Brain pericyte (primary cell): ENCODE measurements at places on chromosomes 2 and 18.

DNA sequence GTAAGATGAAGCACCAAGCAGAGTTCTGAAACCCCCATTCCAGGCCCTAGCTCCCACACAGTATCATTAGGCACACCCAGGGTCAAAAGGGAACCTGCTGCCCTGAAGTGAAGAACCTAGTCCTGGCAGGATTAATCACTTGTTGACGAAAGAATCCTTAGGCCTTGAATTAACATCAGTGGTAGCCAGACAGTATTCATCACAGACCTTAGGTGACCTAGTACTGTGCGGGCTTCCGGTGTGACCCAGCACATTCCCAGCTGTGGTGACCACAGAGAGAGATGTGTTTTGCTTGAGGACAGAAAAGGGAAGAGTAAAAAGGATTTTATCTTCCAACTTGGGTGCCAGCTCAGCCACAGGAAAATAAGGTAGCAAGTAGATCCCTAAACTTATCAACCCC, 1071.4 kb upstream of the FAM98A start:
- DNase-seq = no peak

DNA sequence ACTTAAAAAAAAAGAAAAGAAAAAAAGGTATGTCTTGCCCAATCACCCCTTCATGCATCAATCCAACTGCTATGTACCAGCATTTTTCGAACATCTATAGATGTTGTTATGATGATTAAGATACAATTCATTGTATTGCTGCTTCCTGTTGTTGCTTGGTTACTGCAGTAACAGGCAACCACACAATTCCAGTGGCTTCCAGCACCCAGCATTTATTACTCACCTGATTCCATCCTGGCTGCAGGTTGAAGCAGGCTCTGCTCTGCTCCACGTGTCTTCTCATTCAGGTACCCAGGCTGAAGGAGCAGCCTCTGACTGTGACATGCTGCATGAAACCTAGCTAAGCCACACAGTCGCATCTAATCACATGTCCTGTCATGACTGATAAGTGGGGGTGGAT, 196.9 kb downstream of the INO80D start:
- DNase-seq = no peak

DNA sequence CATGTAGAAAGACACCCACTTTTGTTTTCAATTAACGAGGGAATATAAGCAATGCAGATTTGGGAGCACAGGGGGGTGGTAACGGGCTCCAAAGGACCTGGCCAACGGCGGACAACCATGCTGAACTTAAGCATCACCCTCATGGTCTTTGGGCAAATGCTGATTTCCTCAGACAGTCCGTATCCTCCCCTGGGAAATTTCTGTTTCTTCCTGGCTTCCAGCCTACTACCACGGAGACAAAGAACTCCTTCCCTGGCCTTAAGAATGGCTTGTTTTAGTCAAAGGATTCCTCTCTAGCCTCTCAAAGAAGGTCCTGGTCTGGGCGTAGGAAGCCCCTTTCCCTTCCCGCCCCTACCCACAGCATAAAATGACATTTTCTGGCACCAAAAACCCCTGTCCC, 34.3 kb downstream of the EN1 start:
- no peak for DNase-seq

DNA sequence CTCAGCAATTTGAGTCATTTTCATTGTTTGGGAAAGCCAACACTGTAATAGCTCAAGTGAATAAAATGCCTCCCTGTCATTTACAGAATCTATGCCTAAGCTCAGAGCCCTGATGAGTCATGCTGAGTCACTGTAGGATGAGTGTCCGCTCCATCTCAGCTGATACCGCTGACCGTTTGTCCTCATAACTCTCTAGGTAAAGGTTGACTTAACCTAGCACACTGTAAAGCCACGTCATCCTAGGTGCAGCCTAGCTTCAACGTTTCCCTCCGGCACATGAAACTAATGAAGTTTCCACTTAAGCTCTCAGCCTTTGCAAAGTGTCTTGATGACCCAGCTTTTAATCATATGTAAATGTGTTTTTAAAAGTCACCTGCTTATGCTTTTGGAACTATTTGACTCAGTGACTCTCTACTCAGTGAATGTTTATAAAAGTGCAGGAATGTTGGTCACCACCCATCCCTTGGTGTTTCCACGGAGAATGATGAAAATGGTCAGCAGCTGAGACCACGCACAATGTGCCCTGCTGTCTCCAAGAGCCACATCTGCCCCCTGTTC, 154.0 kb downstream of the PMAIP1 start:
- peak; percentile 55 for DNase-seq

GRCh38 chr18:50629148-50629631, 69.3 kb downstream of the MAPK4 start:
- DNase-seq = no peak

- DNase-seq = no peak
These were observed 1.0 kb downstream of the MARS2 start for GRCh38 chr2:197705912-197706838.

DNA sequence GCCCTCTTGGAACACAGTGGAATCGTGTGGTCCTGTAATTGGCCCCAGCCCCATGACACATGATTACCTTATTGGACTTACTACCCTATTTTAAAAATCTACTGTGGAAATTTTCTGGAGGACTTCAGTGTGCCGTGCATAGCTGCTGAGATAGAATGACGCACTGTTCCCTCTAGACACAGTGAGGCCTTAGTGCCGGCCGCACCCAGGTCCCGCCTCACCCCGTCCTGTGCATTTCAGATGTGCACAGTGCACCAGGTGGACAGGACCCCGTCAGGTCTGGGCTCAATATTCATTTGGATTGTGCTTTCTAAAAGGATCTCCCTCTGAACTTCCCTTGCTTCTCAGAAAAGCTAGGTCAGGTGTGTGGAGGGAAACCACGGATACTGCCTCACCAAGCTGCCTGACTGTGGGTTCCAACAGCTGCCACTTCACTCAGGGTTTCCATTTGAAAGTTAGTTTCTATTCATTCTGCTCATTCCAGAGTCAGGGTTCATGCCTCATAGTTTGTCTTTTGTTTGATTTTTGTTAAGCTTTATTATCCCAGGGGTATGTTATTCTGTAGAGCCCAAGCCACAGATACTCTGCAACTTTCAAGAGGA, 155.8 kb downstream of the PTGR3 start:
- DNase-seq = no peak

DNA sequence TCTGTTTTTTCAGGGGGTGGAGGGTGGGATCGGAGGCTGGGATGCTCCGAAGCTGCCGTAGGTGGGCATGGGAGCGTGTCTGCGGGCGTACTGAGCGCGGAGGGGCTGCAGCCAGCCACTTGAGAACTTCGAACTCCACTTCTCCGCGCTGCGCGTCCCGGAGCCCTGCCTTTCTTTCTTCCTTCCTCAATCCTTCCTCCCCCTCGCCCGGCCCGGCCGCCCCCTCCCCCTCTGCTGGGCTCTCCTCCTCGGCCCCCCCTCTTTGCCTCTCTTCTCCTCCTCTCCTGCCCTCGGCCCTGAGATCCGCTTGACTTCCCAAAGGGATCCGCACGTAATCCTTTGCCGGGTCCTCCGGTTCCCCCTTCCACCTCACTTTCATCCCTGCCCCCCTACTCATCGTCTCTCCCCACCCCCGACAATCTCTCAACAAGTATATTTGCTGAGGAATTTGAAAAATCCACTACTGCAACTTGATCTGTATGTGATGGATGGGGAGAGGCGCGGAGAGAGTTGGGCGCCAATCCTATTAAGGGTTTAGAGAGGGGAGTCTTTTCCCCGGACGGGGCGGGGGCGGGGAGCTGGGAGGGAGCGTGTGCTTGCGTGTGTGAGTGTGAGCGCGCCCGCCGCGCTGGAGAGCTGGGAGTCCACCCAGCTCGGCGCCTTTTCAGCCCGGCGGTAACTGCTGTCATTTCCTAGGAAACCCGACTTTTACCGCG, 1.1 kb downstream of the GLI2 start:
- no peak for DNase-seq

GRCh38 chr2:235630718-235631296, 137.0 kb downstream of the AGAP1 start:
- DNase-seq = no peak

GRCh38 chr2:199440118-199440517, 17.6 kb downstream of the SATB2 start:
- DNase-seq = no peak

- DNase-seq = no peak
These were observed 38.1 kb upstream of the TCF7L1 start for GRCh38 chr2:85095094-85095493.

DNA sequence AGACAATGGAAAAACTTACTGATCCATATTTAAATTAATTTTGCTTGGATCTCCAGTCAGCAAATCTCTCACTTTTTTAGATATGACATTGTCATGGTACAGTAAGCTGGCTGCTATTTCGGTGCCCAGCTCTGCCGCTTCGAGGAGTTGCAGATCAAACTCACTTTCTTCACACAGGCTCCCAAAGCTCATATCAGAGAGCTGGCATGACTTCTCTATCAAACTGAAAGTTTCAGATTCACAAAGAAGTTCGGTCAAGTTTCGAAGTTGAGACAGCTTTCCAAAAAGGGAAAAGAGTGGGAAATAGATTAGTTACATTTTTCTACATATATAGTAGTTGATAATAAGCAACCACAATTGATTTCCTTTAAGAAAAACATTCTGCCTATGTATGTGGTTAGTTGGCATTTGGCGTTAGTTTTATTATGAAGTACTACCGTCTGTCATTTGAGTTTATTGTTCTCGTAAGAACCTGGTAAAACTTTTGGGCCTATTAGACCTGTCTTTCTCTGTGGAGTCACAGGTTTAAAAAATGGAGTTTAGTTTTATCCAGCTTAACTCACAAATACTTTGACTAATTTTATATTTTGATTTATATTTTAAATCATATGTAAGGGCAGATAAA, 118.8 kb downstream of the ABCA12 start:
- DNase-seq = no peak

DNA sequence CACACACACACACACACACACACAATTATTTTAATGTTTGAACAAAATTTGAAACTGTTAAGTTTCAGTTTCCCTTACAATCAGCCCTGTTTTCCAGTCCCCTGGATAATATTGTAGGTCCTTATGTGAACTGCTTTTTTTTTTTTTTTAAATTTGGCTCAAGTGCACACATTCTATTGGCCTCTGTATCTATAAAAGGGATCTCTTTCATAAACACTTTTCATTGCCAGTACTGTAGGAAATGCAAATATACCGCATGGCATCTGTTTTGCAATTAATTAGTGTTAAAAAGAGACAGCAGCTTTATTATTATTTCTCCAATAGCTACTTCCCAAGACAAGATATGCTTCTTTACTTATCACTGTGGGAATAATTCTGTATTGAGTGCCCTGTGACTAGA, 738.7 kb downstream of the EPHA4 start:
- no peak for DNase-seq

- no peak for DNase-seq
These were observed 46.0 kb upstream of the FAM136A start for GRCh38 chr2:70347831-70348230.

DNA sequence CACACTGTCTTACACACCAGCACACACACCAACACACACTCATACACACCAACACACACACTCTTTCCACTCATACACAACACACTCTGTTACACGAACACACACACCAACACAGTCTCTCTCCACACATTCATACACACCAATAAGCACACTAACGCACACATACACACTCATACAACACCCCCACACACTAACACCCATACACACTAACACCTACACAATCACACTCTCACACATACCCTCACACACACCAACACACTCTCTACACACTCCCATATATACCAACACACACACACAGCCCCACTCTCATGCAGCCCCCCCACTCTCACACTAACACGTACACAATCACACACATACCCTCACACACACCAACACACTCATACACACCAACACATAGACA, 123.8 kb downstream of the DYSF start:
- DNase-seq = no peak

DNA sequence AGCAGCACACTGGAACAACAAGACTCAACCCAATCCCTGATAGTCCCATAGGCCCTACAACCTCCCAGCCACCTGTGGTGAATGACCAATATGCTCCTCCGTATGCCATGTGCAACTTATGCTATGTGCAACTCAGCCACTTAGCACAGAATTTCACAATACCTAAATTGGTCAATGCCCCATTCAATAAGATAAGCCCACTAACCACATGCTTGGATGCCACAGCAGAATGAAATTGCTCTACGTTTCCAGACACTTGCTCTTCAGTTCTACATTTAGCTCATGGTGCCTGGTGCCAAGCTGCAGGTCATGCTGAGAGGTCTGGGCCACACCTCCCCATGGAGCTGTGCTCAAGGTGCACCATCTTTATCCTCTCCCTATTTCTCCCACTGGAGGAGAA, 159.8 kb downstream of the EN1 start:
- DNase-seq = no peak

DNA sequence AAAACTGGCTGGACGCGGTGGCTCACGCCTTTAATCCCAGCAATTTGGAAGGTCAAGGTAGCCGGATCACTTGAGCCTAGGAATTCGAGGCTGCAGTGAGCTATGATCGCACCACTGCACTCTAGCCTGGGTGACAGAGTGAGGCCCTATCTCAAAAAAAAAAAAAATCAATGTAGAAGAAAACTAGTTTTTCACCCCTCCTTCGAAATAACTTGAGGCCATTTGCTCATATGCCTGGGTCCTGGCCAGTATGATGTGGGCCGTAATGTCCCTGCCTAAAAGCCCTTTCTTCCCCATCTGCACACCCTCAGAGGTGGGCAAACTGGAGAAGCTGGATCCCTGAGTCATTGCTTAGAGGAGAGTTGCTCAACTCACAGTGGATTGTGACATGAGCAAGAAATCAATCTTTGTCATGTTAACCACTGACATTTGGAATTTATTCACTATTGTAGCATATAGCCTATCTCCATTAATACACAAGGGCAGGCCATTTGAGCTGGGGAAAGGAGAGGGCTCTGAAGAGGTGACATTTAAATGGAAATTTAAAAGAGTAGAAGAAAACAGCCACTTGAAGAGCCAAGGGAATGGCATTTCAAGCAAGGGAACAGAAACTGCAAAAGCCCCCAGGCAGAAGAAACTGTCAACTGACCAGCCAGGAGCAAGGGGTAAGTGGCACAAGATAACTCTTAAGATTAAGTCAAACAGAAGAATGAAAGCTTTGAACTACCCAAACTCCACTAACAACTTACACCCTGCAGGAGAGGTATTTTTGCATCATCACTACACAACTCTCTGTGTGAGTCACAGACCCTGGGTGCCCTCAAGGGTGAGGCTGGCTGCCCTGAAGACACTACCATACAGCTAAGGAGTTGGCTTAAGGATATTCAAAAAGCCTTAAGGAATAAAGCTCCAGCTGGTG, 7.6 kb upstream of the METTL21A start:
- DNase-seq = no peak

- DNase-seq = no peak
These were observed 60.5 kb downstream of the SMCHD1 start for GRCh38 chr18:2715990-2716389.

GRCh38 chr2:74004212-74005182, 19.8 kb downstream of the TET3 start:
- no peak for DNase-seq

- no peak for DNase-seq
These were observed 242.3 kb upstream of the COPS8 start for GRCh38 chr2:236843161-236843968.

GRCh38 chr18:14943486-14943885, 195.5 kb downstream of the ANKRD30B start:
- no peak for DNase-seq

DNA sequence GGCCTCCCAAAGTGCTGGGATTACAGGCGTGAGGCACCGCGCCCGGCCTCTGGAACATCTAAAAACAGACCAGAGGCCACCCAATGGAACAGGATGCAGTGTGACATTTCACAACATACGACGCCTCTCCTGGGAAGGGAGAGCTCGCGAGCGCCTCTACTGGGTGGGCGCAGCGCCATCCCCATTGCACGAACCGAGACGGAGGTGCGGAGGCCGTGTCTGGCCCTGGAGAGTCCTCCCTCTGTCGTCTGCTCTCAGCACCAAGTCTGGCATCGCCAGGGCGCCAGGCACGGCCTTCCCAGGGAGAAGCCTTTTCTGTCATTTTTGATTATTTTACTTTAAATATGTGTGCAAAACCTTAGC, 9.4 kb upstream of the GBX2 start:
- no peak for DNase-seq
